ENCODE measurements at places on chromosomes 3 and 15. TPM values are rescaled to one million over a fixed set of nuclear protein-coding genes. Genes with fewer than 3 reads are reported as not detected.

- no peaks in the 10 kb centered on the region for H3K36me3 ChIP-seq
- no peaks in the 10 kb centered on the region for H3K27me3 ChIP-seq
- no peaks in the 10 kb centered on the region for H3K4me1 ChIP-seq
These were observed 733.0 kb downstream of the TUSC7 start for GRCh38 chr3:117442566-117442965.

- no peaks in the 10 kb centered on the region for H3K27me3 ChIP-seq
- no peaks in the 10 kb centered on the region for H3K36me3 ChIP-seq
- no peak for DNase-seq
- H3K4me1 ChIP-seq = no peaks in the 10 kb centered on the region
- no peak overlapping the region for H3K27ac ChIP-seq
These were observed 427.5 kb downstream of the TUSC7 start for GRCh38 chr3:117137065-117137464.

Gene IVD
- 41.7 TPM for total RNA-seq

DNA sequence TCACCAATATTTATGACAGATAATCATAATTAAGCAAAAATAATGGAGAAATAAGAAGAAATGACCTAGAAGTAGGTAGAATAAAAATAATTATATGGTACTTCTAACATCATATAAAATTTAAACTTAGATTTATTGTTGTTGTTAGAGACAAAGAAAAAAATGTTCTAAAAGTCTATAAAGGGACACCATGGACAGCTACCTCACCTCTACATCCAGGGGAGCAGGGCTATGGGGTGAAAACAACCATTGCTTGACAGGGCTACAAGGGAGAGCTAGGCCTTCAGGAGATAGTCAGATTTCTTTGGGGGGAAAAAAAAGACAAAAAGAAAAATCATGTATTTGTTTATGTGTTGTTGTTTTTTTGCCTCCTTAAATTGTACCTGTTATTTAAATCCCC lies 841.9 kb downstream of the VGLL3 start:
- no peak overlapping the region for H3K27ac ChIP-seq
- DNase-seq = no peak
- no peaks in the 10 kb centered on the region for H3K27me3 ChIP-seq
- no peaks in the 10 kb centered on the region for H3K4me1 ChIP-seq
- no peaks in the 10 kb centered on the region for H3K36me3 ChIP-seq
- H3K4me3 ChIP-seq = no peak overlapping the region

DNA sequence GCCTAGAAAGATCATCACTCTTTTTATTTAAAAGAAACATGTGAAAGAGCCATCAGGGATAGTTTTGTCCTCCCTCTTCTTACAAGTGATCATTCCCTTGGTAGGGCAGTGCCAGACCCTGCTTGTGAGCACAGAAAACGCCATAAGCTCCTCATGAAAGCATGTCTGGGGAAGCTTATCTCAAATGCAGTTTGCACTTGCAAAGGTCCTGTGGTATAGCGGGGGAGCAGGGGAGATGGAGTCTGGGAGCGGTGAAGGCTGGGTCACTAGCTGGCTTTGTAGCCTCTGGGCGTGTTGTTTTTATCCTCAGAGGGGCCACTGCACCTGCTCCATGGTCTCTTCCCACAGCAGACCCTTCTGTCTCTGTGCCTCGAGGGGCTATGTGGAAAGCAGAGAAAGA lies 141.9 kb downstream of the IGF1R start:
- no peak overlapping the region for H3K27ac ChIP-seq
- DNase-seq = no peak
- H3K36me3 ChIP-seq = no peaks in the 10 kb centered on the region
- H3K4me1 ChIP-seq = peaks cover 5% of the 10 kb centered on the region

DNA sequence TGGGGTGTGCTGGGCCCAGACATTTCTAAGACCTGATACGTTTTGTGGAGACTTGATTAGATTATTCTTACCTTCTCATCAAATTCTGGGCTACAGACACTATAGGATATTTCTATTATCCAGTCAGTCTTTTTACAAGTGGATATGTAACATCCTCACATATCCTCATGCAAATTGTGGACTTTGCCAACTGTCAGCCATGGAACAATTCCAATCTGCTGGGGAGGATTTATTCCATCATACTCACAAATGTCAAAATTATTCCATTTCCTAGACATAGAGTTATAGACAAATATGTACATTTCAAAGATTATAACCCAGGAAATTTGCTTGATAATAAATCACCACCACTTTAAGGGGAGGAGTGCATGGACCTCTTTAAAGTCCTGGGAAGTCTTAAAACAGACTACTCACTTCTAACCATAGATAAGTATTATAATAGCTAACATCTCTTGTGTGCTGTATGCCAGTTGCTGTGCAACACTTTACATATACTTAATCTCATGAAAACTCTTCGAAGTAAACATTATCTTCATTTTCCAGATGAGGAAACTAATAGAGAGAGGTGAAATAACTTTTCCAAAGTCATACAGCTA lies 44.4 kb downstream of the CADPS start:
- no peak overlapping the region for H3K27ac ChIP-seq
- no peaks in the 10 kb centered on the region for H3K27me3 ChIP-seq
- no peaks in the 10 kb centered on the region for H3K36me3 ChIP-seq
- DNase-seq = no peak
- no peaks in the 10 kb centered on the region for H3K4me1 ChIP-seq

DNA sequence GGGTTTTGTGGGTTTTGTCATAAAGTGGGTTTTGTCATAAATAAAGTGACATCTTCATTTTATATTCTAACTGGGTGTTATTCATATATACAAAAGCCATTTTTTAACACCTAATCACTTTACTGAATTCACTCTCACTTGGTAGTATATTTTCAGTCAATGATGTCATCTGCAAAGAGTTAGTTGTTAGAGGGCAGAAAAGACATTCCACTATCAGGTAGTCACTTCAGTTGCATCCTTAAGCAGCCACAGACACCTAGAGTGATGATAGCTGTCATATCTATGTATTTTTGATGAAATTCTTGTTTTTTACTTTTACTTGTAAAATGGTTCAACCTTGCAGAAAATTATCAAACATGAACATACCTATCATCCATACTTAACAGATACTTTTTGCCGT lies 89.0 kb downstream of the DHX36 start:
- H3K27me3 ChIP-seq = no peaks in the 10 kb centered on the region
- H3K4me1 ChIP-seq = peaks cover 2% of the 10 kb centered on the region
- H3K36me3 ChIP-seq = peaks cover 7% of the 10 kb centered on the region
- H3K27ac ChIP-seq = no peak overlapping the region
- no peak for DNase-seq

Gene PRR23C
- total RNA-seq = not detected

DNA sequence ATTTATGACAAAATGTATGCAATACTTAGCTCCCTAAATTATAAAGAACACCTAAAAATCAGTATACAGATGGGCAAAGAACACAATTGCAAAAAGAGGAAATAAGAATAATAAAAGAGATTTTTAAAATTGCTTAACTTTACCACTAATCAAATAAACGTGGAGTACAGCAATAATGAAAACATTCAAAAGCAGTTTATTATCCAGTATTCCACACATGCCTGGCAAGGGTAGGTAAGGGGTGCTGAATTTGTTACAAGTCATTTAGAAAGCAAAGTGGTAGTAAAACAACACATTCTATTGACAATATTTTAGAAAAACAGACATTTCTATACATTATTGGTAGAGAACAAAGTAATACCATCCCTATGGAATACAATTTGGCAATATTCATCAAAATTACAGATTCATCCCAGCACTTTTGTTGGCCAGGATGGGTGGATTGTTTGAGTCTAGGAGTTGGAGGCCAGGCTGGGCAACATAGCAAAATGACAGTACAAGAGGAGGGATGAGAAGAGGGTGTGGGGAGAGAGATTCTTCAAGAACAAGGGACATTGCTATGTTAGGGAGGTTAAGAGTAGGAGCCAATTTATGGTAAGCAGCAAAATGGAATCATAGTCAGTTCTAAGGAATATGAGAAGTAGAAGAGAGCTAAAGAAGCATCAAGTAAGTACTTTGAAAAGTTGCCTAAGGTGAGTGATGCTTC lies 3.7 kb upstream of the ACKR4 start:
- no peak overlapping the region for H3K4me3 ChIP-seq
- H3K27me3 ChIP-seq = no peaks in the 10 kb centered on the region
- H3K4me1 ChIP-seq = peaks cover 4% of the 10 kb centered on the region
- no peak for DNase-seq
- no peak overlapping the region for H3K27ac ChIP-seq

DNA sequence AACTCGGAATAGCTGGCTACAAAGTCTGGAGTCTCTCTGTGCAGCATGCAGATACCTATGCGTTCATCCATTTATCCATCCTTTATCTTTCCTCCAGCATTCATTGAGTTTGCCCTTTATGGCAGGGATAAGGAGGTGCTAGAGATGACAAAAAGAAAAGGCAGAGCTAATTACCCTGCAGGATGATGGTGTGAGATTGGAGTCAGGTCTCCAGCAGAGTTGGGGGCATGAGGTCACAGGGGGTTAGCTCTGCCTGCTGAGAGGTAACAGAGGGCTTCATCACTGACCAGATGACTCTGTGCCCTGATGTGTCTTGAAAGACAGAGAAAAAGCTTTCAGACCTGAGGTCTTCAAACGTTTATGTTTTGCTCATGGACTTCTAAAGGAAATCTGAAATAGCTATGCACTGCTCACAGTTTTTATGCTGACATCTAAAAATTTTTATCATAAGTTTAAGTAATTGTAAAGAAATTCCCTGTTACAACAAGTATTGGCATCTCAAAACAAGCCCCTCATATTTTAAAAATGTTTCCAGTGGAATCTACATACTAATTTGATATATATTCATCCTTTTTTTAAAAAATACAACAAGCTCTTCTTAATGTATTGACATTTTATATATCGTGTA lies 132.3 kb upstream of the ANKRD28 start:
- H3K27me3 ChIP-seq = no peaks in the 10 kb centered on the region
- no peaks in the 10 kb centered on the region for H3K36me3 ChIP-seq
- H3K4me1 ChIP-seq = no peaks in the 10 kb centered on the region
- H3K27ac ChIP-seq = no peak overlapping the region
- no peak overlapping the region for H3K4me3 ChIP-seq
- no peak for DNase-seq

DNA sequence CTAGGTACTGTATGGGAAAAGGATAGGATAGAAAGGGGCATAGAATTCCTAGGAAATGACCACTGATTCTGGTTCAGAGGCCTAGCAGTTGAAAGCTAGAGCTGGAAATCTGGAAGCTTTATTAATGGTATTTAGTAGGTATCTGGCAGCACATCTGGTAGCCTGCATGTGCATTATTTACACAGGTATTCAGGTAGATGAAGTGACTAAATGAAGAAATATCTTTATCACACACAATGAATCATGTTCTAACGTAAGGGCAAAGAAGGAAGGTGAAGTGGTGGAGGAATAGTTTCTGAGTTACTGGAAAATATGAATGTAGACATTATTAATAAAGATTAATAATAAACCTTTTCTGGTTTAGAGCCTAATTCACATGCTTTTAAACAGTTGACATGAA lies 119.9 kb downstream of the MBNL1 start:
- no peak overlapping the region for H3K4me3 ChIP-seq
- H3K36me3 ChIP-seq = no peaks in the 10 kb centered on the region
- no peak for DNase-seq

DNA sequence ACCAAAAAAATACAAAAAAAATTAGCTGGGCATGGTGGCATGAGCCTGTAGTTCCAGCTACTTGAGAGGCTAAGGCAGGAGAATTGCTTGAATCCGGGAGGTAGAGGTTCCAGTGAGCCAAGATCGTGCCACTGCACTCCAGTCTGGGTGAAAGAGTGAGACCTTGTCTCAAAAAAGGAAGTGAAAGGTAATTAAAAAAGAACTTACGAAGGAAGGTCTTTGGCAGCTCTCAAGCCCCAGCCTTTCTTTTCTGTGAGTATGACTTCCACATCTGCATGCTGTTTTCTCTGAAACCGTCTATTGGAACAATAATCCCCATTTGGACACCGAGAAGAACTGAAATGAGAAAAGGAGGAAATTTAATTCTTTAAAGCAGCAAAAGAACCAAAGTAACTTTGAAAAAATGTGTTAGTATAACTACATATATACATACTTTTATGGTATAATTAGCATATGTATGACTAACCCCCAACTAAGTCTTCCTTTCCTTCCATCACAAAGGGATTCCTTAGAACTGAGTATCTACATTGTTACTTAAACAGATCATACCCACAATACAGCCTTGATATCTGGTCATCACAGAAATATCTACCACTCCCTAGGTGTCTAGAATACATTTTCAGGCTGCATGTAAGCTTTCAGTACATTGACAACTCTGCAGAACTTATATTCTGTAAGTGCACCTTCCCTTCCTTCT lies 50.1 kb downstream of the SETD2 start:
- no peaks in the 10 kb centered on the region for H3K4me1 ChIP-seq
- no peak overlapping the region for H3K27ac ChIP-seq
- no peak for DNase-seq
- H3K27me3 ChIP-seq = no peaks in the 10 kb centered on the region
- H3K36me3 ChIP-seq = no peaks in the 10 kb centered on the region

DNA sequence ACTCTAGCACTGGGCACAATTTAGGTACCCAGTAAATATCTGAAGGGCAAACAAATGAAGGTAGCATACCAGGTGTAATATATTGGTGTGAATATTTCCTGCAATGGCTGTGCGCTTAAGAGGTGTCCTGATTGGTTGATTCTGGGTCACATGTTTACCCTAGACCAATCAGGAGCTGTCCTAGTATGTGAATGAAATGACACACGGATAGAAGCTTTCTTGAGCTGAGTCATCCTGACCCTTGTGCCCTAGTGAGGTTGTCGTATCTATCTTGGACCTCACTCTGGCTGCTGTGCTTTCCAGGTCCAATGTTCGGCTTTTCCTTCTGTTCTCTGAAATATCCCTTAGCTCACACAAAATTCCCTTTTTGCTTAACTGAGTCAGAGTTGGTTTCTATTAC lies 58.1 kb upstream of the FOXP1 start:
- no peak overlapping the region for H3K4me3 ChIP-seq
- H3K27ac ChIP-seq = no peak overlapping the region
- DNase-seq = no peak
- H3K36me3 ChIP-seq = no peaks in the 10 kb centered on the region
- no peaks in the 10 kb centered on the region for H3K27me3 ChIP-seq
- no peaks in the 10 kb centered on the region for H3K4me1 ChIP-seq
